ENCODE measurements at places on chromosomes 1 and 21. TPM values are rescaled to one million over a fixed set of nuclear protein-coding genes. Genes with fewer than 3 reads are reported as not detected.

MTARC1 gene
- 1.2 TPM for total RNA-seq

CD52 gene
- not detected for total RNA-seq

PTAFR gene
- total RNA-seq = under 0.01 TPM

INSRR gene
- total RNA-seq = not detected

FAM167B gene
- total RNA-seq = 0.38 TPM

KIRREL1 gene
- 92.4 TPM for total RNA-seq

NMNAT1 gene
- total RNA-seq = 19.9 TPM

Data from regular cardiac myocyte (primary cell).